ENCODE measurements at places on chromosomes 16 and 17. TPM values are rescaled to one million over a fixed set of nuclear protein-coding genes. Genes with fewer than 3 reads are reported as not detected.

The CNTNAP4 gene
- total RNA-seq: not detected

The LDHD gene
- 0.12 TPM for total RNA-seq

The MYH3 gene
- total RNA-seq: 0.23 TPM

The SLFN14 gene
- 0.18 TPM for total RNA-seq

The CCL1 gene
- total RNA-seq: not detected

The NPIPA7 gene
- 30.1 TPM for total RNA-seq

The PRSS21 gene
- not detected for total RNA-seq

The TTLL6 gene
- total RNA-seq: not detected

The PIRT gene
- not detected for total RNA-seq
